ENCODE measurements at places on chromosomes 1 and 21. TPM values are rescaled to one million over a fixed set of nuclear protein-coding genes. Genes with fewer than 3 reads are reported as not detected.

- DNase-seq: peak; percentile 85
Observed at GRCh38 chr1:156124557-156125483, 10.3 kb downstream of the LMNA start.

DNA sequence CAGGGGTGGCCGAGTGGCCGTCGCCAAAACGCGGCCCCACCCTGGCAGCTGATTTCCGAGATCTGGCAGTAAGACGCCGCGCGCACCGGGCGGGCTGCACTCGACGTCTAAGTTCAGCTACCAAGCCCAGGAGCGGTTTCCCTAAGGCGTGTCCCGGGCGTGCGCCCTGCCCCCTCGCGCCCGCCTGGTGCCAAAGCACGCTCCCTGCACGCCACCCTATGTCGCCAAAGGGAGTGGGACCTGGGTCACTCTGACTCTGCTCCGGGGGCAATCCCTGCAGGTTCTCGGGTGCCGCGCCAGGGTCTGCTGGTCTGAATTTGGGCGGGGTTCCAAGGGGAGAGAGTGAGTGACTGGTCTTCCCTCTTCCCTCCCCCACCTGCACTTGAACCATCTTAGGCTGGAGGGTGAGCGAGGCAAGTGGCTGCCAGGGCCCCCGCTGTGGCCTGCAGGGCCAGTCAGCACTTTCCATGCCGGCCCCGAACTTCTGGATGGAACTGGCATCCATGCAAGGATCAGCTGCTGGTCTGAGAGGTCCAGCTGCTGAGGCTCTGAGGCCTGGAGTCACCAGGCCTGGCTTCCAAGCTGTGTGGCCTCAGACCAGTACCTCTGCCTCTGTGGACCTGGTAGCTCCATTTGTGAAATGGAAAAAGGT lies at the start of gene LRRC38:
TSS of gene LRRC38 (minus strand) at position 109 of the 652 bp plus-strand sequence. CDS start 410 bp downstream, outside the sequence.
- no peak for DNase-seq

GRCh38 chr1:234980291-234980644 lies 148.4 kb downstream of the TOMM20 start:
- no peak for DNase-seq

DNA sequence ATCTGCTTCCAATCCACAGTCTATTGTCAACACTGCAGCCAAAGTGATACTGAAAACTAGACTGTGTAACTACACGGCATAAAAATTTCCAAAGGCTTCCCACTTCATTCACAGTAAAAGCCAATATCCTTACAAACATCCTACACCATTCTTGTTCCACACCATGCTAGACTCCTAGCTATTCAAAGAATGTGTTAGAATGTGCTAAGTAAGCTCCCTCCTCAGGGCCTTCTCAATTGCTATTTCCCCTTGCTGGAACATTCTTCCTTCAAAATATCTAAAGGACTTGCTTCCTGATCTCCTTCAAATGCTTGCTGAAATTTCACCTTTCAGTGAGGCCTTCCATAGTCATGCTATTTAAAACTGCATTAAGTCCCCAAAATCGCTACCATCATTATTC lies 228.1 kb downstream of the AKT3 start:
- DNase-seq: no peak

- no peak for DNase-seq
Observed at GRCh38 chr1:246420300-246420699, 86.8 kb downstream of the SMYD3 start.

DNA sequence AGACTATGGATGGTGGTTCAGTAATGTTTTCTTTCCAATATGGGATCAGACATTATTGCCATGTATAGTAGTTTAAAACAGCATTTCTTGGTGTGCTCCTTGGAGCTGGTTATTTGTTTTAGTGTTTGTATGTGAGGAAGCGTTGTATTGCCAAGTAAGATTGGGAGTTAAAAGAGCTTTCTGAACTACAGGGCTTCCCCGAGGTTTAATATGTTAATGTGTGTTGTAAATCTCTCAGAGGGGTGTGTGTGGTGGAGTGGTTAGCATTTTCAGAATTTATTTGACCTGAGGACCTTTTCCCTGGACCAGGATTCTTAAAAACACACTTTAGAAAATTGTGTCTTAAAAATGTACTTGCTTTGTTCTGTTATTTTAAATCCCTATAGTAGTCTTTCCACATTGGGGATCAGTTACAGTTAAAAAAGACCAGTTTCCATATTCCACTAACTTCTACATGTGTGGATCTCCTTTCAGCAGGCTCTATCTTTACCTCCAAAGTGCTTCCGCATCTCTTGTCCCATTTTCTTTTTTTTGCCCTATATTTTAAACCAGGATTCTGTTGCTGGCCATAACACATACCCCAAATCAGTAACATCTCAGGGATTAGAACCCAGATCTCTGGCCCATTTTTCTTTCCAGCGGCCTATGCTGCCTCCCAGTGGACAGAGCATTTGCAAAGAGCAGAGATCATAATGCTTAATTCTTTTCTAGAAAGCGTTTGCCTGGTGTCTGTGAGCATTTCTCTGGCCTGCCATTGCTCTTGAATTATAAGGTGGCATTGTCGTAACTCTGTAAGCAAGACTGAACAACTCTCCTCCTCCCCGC lies 58.6 kb downstream of the PBX1 start:
- DNase-seq: peak; percentile 51

GRCh38 chr1:31733389-31734219 lies 29.8 kb upstream of the COL16A1 start:
- DNase-seq: no peak

GRCh38 chr1:183236158-183236725 lies 50.2 kb downstream of the LAMC2 start:
- no peak for DNase-seq

DNA sequence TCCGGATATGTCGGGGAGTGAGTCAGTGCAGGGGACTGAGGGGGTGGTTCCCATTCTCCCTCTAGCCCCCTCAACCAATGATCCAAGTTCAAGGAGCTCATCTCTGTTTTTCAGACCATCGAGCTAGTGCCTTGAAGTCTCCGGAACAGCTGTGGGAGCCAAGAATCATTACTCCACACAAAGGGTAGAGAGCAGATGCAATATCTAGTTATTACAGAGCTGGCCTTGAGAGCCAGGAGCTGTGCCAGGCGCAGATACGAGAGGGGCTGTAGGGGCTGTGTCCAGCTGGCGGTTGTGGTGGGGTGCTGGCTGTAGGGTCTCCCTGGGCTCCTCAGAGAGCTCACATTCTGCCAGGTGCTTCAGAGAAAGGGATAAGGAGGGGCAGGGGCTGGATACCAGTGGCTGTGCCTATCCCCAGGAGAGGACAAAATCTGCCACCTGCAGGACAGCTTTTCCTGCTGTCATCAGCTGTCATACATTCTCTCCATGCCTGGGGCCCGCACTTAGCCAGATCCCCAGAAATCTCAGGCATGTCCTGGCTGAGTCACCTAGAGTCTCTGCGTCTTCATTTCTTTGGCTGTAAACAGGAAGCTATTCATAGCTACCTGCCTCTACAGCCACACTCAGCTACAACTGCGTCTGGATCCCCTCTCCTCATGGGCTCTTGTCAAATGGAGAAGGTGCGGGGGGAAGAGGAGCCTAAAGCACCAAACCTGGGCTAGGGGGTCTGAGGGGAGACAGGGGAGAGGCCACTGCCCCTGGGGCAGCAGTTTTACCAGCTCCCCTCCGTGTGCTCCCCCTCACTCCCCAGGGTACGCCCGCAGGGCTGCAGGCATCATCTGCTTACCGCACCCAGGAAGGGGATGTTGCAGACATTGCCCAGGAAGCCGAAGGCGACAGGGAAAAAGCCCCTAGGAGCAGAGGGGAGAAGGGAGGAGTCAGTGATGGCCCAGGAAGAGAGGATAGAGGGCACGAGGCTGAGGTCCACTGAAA lies 2.4 kb upstream of the KISS1 start:
- peak; percentile 49 for DNase-seq

DNA sequence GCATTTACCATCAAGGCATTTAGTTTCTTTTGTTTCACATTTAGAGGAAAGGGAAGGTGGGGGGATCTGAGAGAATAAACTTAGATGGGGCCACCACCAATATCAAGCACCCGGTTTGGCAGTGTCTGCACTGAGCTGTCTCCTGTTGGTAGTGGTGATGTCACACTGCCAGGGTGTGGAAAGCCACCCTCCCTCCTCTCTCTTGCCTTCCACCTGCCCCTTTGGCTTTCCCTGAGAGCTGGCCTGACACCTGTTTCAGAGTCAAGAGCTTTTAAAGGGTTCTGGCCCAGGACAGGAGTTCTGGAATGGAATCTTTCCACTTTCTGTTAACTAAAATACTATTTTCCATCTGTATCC lies 13.4 kb downstream of the ATF3 start:
- no peak for DNase-seq

DNA sequence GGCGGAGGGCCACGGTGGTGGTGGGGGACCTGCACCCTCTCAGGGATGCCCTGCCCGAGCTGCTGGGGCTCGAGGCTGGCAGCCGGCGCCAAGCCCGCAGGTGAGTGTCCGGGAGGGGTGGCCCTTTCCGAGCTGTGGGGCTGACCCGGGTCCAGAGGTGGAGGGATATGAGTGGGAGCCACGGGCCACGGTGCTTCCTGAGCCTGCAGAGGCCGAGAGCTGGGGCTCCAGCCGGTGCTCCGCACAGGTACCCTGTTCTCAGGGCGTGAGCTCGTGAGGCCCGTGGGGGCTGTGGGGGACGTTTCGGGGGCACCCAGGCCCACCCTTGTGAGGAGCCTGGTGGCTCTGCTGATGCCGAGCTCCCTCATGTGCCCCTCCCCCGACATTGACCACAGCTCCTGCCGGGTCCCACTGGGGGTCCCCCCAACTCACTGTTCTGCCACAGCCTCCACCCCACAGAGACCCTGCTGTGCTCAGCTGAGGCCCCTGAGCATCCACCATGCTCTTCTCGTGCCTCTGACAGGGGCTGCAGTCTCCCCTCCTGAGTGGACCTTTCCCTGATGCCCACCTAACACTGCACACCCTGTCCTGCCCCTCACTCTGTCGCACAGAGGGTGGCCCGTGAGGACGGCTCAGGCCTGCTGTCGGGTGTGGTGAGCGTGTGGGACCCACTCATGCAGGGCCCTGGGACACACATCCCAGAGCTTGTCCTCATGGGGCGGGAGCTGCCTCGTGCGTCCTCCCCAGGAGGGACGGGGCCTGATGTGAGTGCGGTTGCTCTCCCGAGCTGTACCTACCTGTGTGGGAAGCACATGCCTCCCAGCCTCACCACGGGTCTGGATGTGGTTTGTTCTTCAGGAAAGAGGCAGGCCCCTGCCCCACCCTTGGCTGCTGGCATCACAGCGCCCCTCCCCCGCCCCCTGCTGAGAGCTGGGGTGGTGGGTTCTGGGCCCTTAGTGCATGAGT lies 27.5 kb downstream of the SLX9 start:
- no peak for DNase-seq

GRCh38 chr1:167819849-167820683 lies 93.9 kb downstream of the ADCY10 start:
- peak; percentile 84 for DNase-seq

- no peak for DNase-seq
Observed at GRCh38 chr1:42141978-42142377, 11.2 kb upstream of the GUCA2B start.

- DNase-seq: no peak
Observed at GRCh38 chr1:178122283-178122682, 28.4 kb downstream of the RASAL2 start.

DNA sequence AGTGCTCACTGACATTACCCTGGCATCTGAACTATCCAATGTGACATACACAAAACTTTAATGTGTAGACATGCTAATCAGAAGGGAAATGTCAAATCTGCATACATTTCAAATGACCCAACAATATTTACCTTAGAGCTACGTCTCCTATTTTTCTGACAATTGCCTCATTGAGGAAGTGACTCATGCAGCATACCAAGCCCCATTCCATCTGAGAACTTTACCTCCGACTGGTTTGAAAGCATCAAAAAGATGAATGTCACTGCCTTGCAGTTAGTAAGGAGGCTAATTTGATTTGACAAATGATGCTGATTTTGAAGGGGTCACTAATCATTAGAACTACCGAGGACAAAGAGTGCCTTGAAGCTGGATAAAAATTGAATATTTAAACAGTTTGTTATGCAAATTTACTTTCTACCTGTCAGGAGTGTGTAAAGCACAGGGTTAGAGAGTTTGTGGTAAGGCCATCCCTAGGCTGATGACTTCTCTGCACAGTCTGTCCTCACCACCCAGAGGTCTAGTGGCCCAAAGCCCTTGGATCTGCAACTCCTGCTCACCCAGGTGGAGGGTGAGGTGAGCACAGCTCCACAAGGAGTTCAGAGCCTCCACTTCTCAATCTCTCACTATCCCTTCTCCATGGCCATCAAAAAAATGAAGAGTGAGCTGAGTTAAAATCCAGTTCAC lies 500.3 kb upstream of the C1orf87 start:
- no peak for DNase-seq

GRCh38 chr1:116873680-116874271 lies 35.9 kb upstream of the PTGFRN start:
- no peak for DNase-seq

The CD34 gene
- 0.05 TPM for polyA plus RNA-seq

The EPS8L3 gene
- 3.3 TPM for polyA plus RNA-seq

The AKR7A3 gene
- 0.17 TPM for polyA plus RNA-seq

The EXO1 gene
- 19.7 TPM for polyA plus RNA-seq

The LCE1C gene
- polyA plus RNA-seq: not detected

The THEM5 gene
- not detected for polyA plus RNA-seq

The ZMYND12 gene
- 0.57 TPM for polyA plus RNA-seq

The TCEA3 gene
- polyA plus RNA-seq: 0.79 TPM

The PLPP3 gene
- 23.6 TPM for polyA plus RNA-seq

The ICOSLG gene
- polyA plus RNA-seq: 0.79 TPM

The TXNIP gene
- 0.11 TPM for polyA plus RNA-seq

The SLC2A5 gene
- polyA plus RNA-seq: 0.12 TPM

The TNFRSF18 gene
- not detected for polyA plus RNA-seq

The FAM72B gene
- polyA plus RNA-seq: 12.5 TPM

Data from A549 (cell line).